ENCODE measurements at places on chromosomes 11 and 22.

DNA sequence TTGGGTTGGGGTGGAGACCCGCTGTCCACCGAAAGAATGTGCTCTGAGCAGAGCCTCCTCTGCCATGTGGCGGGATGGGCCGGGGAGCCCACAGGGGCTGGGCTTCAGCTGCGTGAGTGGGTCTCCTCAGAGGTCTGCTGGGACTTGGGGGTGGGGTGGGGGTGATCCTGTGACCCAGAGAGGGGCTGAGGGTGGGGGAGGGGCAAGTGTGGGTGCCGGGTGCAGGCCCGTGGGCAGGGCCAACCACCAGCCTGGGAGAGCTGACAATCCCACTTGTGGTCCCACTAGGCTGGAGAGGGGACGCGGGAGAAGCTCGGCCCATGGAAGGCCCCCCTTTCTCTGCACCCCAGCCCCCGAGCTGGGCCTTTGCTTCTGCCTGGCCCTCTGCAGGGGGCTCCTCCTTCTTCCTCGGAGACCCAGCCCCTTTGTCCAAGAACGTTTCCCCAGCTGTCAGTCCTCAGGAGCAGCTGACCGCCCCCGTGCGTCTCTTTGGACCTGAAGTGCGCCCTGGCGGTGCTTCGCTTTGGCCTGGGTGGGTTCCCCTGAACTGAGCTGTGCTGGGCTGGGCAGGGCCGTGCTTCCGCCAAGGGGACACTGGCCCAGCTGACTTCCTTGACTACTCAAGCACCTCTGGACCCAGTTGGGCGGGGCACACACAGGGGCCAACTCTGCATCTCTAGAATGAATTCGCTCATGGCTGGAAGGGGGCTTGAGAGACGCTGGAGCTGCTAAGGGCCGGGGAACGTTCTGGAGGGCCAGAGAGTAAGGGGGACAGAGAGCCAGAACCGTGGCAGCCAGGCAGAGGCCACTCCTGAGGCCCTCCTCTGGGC is 30.2 kb downstream of the OSBPL5 start:
- DNase-seq: no peak

DNA sequence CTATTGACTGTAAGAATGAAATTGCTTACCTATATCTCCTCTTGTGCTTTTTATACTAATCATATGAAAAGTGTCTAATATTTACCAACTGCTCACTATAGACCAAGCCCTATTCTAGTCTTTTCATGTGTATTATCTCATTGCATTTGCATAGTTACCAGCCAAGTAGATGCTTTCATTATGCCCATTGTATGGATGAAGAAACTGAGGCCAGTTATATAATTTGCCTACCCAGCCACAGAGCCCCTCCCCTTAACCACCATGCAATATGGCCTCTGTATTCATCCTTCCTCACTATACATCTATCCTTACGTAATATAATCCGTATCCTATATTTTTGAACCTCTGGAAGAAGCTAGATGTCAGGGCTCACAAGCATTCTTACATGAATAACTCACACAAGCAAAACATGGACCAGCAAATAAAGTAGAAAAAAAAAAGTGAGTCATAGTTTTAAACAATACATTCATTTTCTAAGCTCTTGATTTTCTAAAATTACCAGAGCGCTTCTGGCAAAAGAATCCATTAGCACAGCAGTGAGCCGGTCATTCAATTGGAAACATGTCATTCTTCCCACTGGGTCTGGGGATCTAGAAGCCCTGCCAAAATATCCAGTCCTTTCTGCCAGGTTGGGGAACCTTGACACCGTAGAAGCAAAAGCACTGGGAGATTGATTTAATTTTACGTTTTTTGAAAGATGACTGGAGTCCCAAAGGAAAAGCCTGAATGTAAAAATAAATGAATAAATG is 80.0 kb downstream of the C11orf91 start:
- DNase-seq: no peak

GRCh38 chr11:110031171-110031570 is 62.0 kb upstream of the ZC3H12C start:
- DNase-seq: no peak

DNA sequence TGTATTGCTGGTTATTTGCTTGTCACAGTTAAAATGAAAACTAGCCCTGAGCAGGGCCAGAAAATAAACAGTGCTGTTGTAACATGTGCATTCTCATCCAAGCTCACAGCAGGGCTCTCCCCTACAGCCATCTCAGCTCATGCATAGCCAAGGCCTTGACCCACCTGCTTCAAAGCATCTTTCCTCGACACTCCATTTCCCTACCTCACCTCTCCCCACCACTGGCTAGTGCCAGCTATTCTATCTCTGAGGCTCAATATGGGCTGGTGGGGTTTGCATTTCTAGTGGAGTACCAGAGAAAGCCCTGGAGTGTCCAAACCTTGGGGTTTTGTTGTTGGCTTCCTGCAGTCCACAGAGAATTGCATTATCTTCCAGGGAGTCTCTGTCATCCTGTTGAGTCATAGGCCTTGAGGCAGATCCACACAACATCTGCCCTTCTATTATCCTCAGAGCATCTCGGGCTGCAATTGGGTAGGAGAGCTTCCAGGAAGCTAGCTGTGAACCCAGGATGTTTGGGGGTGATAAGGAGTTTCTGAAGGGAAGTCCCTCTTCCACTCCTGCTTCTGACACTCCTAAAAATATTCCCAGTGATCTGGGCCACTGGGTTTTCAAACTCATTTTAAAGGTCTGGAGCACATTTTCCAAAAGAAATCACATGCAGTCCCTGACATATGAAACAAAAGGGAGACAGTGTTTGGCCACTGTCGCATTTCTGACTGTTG is 36.1 kb upstream of the AMOTL1 start:
- DNase-seq: no peak

GRCh38 chr11:95977534-95978174 is 53.7 kb upstream of the MTMR2 start:
- DNase-seq: no peak

- no peak for DNase-seq
These were observed 39.3 kb downstream of the SGSM1 start for GRCh38 chr22:24845041-24845898.

- DNase-seq: no peak
These were observed 22.8 kb downstream of the GRAP2 start for GRCh38 chr22:39923696-39924095.

- no peak for DNase-seq
These were observed 72.8 kb upstream of the CLNS1A start for GRCh38 chr11:77710358-77710757.

DNA sequence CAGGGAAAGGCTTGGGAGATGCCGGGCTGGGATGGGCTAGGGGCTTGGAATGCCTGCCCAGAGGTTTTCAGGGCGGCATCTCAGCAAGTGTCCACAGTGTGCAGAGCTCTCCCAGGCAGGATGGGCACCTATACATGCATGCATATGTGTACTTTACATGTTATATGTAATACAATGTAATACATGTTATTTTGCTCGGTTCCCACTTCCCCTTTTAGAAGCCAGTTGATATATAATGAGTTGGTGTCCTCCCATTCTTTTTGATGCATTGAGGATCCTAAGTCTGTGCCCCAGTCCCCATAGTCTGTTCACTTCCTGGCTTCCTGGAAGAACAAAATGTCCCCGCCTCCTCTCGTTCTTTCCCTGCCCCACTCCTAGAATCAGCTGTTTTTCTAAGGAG is 20.1 kb upstream of the EIF3D start:
- DNase-seq: no peak

GRCh38 chr22:26701323-26701722 is 43.9 kb downstream of the MIAT start:
- no peak for DNase-seq

Measured in activated naive CD4-positive, alpha-beta T cell (primary cell).